ENCODE measurements at places on chromosomes 5 and 9.

DNA sequence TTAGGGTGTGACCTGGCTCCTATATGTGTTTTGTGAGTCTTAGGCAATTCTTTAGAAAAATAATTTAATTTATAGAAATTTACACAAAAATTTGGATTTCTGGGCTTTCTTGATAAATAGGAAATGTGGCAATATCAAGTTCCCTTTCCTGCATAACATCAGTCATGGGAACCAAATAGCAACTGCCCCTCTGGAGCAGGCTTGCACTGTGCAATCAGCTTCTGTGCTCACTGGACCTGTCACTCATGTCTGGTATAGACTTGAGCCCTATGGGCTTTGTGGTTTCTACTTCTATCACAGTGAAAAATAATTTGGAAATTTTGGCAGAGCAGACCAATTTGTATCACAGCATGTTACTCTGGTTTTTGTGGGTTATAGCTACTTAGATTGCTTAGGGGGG is 131.7 kb downstream of the ADGRV1 start:
- no peak for DNase-seq

- DNase-seq, result no peak
Observed at GRCh38 chr9:86765746-86766430, 181.4 kb downstream of the GAS1 start.

- no peak for DNase-seq
Observed at GRCh38 chr9:133888048-133888808, 103.9 kb downstream of the VAV2 start.

- DNase-seq, result no peak
Observed at GRCh38 chr9:109230277-109230676, 63.2 kb upstream of the FRRS1L start.

DNA sequence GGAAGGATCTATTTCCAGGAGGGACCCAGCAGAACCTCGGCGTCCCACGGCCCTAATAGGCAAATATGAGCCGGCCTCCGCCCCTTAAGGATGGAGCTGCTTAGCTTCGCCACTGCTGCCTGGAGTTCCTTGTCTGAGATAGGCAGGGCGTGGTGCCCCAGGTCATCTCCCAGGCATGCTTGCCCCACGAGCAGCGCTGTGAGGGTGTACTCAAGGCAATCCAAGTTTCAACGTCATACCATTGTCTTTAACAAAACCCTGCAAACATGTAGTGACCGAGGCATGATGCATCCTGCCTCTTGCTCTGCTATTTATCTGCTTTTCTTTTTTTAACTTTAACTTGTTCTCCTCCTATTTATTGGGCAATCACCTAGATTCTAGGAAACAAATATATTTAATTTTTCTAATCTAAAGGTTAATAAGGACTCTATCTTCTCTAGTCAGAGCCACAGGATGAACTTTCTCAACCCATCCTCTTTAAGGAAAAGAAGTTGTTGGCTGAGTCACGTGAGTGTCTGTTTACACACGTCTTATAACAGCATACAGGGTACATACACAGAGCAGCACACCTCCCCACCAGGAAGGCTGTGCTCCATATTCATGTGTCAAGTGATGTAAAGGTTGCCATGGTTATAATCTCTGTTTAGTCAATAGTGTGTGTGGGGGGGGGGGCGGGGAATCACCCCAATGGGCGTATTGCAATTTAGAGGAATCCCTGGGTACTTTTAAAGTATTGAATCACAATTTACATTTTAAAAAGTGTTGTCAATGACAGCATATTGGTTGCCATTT is 27.3 kb upstream of the ZSWIM6 start:
- DNase-seq, result no peak

DNA sequence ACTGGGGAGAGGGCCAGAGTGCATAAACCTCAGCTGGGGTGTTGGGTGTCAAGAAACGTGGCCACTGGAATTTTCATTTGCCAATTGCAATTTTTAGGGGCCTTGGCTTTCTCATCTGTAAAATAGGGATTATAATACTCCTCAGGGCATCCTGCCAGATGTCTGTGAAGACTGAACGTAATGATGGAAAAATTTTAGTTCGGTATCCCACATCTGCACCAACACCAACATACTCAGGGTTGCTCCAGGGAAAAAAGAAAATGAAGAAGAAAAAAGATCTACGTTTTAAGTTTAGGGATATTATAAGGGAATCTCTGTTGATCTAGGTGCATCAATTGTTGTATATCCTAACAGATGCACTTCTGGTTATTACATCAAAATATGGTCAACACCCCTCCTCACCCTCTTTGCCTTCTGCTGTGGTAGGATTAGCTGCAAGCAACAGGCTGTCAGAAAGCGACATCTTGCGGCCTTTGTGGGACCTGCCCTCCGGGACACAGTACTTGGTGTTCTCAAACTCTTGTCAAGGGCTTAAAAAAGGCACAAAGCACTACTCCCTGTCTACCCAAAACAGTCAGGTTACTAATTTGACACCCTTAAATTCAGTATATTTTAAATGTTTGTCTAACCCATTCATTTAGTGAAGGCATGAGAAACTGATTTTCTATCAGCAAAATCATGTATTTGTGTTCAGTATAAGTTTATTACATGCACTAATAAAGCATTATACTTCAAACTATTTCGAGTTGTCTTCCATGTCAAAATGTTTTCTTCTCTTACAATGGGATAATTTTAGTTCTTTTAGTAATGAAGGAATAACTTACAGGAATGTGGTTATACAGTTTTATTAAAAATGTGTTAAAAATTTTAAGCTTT is 8.3 kb upstream of the TBC1D2 start:
- peak; percentile 86 for DNase-seq

- DNase-seq, result no peak
Observed at GRCh38 chr5:120936652-120937051, 472.6 kb downstream of the PRR16 start.

GRCh38 chr5:113048931-113049330 is 72.3 kb downstream of the DCP2 start:
- DNase-seq, result no peak

- no peak for DNase-seq
Observed at GRCh38 chr5:3601061-3601710, 5.6 kb downstream of the IRX1 start.

- DNase-seq, result peak; percentile 95
Observed at GRCh38 chr5:140362875-140363630, 3.1 kb downstream of the SLC4A9 start.

DNA sequence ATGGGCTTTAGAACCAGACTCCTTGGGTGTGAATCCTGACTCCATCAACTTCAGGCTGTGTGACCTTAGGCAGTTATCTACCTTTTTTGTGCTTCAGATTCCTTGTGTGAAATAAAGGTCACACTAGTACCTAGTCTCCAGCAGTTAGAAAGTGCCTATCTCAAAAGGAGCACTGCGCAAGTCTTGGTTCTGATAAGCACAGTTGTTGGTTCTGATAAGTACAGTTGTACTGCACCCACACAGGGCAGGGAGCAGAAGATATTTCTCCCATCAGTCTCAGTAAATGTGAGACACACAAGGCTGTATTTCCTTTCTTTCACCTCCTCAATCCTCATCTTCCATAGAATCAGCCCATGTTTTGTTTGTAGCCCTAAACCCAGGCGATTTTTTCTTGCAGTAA is 116.6 kb upstream of the DPYSL3 start:
- DNase-seq, result no peak

GRCh38 chr5:131430794-131431193 is 166.9 kb downstream of the CDC42SE2 start:
- no peak for DNase-seq

GRCh38 chr5:56382896-56383295 is 149.8 kb upstream of the ANKRD55 start:
- no peak for DNase-seq

- DNase-seq, result no peak
Observed at GRCh38 chr9:129554649-129555048, 66.3 kb downstream of the C9orf50 start.

DNA sequence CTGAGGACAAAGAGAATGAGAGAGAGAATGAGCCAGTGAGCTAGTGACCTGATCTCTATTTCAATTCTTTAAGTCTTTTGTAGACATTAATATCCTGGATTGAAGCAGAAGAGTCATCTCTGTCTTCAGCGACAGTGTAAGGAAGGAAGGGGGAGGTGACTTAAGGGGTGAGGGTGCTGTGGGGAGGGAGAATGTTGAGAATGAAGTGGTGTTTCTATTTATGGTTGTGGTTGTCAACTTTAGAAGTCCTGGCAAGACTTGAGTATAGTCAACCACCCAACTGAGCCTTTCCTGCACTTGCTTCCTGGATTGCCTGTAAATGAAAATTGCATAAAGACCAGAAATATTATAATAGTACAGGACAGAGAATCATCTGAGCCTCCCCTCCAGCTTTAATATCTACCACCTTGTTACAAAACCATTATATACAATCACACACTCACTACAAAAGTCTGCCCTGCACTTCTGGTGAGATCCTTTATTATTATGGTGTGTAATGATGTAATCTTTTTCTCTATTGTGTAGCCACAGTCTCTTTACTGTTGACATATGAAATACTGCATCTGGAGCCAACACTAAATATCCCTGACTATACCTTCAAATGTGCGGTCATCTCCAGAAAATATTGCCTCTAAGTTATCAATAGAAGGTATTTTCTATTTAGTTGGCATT is 91.7 kb downstream of the NTRK2 start:
- DNase-seq, result no peak

GRCh38 chr9:8858596-8859161 is 1059.1 kb upstream of the DMAC1 start:
- no peak for DNase-seq

DNA sequence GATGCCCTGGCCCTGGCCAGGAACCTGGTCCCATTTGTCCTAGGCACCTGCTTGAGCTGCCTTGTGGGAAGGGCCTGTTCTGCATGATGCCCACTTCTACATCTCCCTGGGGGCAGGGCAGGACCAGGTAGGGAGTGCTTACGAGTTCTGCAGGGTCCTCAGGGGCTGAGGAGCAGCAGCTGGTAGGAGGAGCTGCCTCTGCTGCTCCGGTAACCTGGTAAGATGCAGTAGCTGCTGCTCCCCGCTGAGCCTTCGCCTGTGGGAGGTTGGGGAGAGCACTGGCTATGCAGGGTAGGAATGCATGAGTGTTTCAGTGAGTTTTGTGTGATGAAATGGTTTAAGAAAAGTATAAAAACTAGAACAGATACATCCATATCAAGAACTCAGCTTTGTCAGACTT is 13.6 kb downstream of the LRRC8A start:
- DNase-seq, result no peak

GRCh38 chr5:141574122-141574510 is 44.7 kb downstream of the DIAPH1 start:
- no peak for DNase-seq

All from activated CD8-positive, alpha-beta memory T cell treated with anti-CD3 and anti-CD28 coated beads for 24 hours (primary cell).